ENCODE measurements at places on chromosomes 7 and 10.

DNA sequence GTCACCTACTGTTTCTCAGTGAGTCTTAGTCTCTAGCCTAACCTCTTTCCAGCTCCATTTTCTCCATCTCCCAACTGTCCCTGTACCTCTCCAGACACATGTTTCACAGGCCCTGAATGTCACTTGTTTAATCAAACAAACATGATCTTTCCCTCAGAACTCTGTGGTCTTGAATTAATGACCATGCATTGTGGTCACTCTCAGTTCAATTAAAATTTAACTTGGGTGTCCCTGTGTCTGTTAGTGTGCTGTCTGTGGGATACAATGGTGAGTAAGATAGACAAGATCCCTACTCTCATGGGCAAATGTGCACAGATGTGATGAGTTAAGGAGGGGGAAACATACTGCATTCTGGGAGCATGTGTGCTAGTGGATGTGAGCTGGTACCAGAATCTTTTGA lies 65.0 kb downstream of the RBM33 start:
- no peak for DNase-seq

DNA sequence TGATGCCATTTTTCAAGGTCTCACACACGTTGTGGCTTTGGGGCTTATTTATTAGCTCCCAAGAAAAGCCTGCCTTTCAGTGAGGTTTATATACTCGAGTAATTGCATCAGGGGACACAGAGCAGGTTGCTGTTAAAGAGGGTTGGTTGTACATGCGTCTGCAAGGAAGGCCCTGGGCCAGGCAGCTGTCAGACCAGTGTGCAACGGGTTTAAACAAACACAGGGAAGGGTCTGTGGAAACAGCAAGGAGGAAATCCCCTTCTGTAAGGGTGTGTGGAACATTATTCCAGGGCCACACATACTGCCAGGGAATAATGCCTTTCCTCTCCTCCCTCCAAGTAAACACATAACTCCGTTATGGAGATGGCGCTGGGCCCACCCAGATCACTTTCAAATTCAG lies 1.7 kb upstream of the CHST15 start:
- DNase-seq: no peak

DNA sequence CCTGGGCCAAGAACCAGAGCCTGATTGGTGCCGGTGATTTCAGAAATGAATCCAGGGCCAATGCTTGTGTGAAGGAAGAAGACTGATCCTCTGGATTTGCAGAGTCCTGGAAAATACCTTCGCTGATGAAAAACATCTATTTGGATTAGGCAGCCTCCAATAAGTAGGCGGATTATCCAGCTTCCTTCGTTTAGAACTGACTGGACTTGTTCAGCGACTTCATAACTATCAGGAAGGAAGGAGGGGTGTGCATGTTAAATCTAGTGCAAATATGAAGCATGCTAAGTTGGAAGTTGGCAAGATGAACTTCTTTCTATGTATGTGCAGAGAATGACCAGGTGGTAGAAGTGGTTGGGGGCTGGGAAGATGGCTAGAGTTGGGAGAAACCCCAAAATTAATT lies 41.0 kb downstream of the NKX2-3 start:
- DNase-seq: no peak

DNA sequence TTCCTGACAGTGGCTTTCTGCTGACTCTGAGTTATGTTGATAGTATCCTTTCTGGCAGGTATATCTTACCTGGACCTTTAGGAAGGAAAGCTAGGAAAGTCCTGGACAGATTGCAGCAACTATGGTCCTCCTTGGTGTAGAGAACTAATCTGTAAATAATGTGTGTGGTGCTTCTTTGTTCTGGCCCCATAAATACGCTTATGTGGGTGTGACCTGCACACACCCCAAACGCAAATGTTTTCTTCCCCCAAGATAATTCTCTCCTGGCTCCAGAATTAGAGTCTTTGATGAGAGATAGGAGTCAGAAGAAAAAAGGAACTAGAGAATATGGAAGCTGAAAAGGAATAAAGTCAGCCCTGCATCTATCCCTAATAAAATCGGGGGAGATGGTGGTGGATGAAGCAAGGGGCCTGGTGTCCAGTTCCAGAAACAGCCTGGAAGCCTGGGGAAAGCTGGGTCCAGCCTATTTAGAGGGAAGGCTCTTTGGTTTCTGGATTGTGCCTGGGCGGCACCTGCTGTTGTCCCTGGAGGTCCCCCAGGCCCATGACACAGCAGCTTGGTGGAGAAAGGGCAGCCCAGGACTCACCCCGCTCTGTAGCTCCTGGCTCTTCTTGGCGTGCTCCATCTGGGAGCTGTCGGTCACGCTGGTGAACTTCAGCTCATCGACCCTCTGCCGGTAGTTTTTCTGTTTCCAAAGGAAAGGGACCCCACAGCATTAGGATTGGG lies 38.2 kb downstream of the NRAP start:
- no peak for DNase-seq

DNA sequence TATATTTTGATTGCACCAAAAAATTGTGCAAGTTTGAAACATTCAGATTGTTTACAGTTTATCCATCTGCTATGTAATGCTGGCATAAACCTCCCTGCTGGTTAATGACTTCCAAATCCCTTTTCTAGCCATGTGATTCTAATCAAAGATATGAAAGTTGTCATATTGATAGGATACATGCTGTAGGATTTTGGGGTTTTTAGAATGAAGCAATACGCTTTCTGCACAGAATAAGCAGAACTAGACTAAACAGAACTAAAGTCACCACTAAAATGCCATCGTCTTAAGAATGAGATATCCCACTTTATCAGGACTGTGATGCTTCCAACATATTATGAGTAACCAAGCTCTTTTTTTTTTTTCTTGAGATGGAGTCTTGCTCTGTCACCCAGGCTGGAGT lies 856 bp downstream of the SSMEM1 start:
- DNase-seq: no peak

DNA sequence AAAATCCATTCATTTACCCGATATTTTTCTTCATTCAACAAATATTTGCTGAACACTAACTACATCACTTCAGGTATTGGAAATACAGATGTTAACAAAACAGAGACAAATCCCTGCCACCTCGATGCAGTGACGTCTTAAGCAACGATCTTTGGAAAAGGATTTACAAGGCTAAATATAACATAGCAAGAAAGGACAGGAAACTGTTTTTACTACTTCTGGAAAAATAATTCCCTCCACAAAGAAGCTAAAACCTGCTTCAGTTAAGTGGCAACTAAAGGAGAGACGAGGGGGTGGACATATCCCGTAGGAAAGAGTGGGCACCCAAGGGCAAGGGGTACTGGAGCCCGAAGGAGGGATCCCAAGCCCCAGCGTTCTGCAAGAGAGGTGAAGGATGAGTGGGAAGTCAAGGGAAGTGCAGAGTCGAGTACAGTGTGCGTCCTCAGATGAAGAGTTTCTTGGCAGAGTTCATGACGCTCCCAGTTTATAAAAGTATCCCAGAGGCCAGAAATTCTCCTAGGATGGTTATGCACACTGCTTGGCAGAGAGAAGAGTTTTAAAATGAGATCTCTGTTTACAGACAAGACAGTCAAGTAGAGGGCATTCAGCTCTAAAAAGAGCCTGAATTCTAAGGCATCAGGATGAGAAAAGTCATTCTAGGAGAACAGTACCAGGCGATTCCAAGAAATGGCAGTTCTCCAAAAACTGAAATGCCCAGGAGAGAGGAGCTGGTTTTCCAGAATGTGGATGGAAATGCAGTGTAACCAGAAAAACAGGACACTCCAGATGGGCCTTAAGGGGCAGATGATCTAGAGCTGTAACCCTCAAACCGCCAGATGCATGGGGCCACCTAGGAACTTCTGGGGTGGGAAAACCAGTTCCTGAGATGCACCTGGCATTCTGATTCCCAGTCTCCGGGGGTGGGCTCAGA lies 97.3 kb downstream of the GRB10 start:
- no peak for DNase-seq

- DNase-seq: no peak
Measured at GRCh38 chr10:131788386-131788785, 112.4 kb upstream of the PPP2R2D start.

DNA sequence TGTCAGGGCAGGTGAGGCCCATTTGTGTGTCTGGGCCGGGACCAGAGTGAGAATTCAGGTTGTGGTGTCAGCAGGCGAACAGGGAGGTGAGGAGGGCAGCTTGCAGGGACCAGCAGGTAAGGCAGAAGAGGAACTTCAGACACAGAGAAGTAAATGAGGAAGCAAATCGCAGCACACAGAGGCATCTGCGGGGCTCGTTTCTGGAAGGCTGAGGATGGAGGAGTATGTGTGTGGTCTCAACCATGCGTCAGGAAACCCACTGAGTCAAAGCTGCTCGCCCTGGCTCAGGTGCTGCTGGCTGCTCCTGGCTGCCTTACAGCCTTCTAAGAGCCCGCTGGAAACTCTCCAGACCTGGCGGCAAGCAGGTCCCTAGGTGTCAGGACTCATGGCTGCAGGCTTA lies 26.9 kb upstream of the PITRM1 start:
- DNase-seq: no peak

DNA sequence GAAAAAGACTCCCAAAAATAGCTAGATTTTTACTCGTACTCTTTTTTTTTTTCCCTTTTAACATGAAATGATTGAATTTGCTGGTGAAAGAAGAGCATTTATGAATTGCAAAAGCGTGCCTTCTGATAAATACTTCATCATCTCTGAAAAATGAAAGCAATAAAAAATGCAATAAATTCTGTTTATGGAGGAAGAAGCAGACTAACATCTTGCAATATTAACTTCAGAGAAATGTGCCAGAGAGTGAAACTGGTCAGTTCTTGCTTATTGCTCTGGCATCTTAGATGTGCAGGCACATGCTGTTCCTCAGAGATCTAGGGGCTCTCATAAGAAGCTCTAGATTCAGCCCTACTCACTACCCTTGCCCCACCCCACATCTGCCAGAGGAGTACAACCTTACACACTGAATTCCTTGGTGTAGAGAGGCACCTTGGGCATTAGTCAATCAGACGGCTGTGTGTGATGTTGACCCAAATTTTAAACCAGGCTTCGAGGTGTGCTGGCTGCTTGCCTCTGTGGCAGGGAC lies 891.1 kb upstream of the GHITM start:
- no peak for DNase-seq

GRCh38 chr10:33638374-33638773 lies 303.9 kb upstream of the NRP1 start:
- DNase-seq: no peak

DNA sequence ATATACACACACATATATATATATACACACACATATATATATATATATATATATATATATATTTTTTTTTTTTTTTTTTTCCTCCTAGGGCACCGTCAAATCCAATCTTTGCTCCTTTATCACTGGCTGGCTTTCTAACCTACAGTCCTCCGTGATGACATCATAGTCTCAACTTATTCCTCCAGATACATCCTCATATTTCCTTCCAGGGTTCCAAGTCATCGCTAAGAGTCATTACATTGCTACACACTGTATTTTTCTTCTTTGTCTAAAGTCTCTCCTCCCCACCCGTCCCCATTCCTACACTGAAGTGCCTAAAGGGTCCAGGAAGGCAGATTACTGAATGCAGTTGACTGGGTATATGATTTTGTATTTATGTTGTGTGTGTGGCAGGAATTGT lies 1.1 kb upstream of the FAM200A start:
- no peak for DNase-seq

- DNase-seq: no peak
Measured at GRCh38 chr7:83201355-83201754, 38.7 kb upstream of the PCLO start.

GRCh38 chr7:90611115-90611514 lies 15.0 kb downstream of the CDK14 start:
- DNase-seq: no peak

- peak; percentile 48 for DNase-seq
Measured at GRCh38 chr10:4813023-4813422, 13.0 kb upstream of the AKR1E2 start.

DNA sequence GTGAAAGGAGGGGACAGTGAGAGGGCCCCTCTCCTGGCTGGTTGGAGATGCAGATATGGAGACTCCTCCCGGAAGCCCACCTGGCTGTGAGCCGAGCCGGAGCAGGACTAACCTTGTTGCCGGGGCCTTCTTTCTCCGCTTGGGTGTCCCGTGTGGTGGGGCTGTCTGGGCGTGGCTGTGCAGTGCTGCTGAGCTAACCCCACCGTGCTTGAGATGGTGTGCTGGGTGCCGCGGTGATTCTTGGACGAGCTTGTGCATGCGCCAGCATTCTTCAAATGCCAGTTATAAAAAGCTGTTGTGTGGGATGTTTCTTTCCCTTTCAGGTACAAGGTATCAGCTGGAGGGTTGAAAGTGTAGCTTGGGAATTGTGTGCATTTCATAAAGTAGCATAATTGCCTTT lies 48.8 kb downstream of the DAGLB start:
- DNase-seq: no peak

GRCh38 chr10:59904426-59905065 lies 1.8 kb downstream of the CCDC6 start:
- no peak for DNase-seq

DNA sequence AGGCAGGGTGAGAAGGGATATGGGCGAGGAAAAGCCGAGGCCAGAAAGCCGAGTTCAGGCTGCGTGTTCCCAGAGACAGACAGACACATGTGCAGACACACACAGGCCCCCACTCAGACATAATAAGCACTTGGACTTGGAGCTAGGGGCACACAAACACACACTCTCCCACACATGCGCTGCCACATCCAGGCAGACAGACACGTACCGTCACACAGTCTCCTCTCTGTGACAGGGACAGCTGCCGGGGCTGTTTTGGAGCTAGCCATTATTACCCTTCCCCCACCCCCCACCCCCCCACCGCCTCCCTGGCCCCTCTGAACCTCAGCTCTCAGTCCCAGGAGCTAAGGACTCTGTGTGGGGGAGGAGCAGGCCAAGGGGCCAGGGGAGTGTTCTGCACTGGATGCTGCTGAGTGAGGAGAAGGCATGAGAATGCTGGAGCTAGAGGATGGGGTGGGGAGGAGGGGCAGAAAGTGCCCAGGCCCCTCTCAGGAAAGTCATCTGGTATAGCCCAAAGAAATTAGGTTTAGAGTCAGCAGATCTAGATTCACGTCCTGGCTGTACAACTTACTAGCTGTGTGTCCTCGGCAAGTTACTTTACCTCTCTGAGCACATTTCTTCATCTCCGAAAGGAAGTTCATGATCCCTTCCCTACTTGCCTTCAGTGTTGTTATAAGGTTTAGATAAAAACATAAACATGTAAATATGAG lies 6.3 kb downstream of the PITX3 start:
- peak; percentile 45 for DNase-seq

DNA sequence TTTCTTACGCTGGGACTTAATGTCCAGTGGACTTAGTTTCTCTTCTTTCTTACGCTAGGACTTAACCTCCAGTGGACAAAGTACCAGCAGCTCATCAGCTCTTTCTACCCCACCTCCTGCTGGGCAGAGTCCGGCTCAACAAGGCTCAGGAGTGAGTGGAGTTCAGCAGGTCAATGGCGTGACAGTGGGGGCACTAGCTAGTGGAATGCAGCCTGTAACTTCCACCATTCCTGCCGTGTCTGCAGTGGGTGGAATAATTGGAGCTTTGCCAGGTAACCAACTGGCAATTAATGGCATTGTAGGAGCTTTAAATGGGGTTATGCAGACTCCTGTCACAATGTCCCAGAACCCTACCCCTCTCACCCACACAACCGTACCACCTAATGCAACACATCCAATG lies 199.7 kb downstream of the MLLT10 start:
- DNase-seq: peak; percentile 40

GRCh38 chr7:115410972-115411686 lies 489.2 kb downstream of the MDFIC start:
- no peak for DNase-seq

All from myocyte (in vitro differentiated cells).